ENCODE measurements at places on chromosomes 2 and 18.

GRCh38 chr2:2691419-2691818 lies 360.3 kb upstream of the MYT1L start:
- no peak for DNase-seq

DNA sequence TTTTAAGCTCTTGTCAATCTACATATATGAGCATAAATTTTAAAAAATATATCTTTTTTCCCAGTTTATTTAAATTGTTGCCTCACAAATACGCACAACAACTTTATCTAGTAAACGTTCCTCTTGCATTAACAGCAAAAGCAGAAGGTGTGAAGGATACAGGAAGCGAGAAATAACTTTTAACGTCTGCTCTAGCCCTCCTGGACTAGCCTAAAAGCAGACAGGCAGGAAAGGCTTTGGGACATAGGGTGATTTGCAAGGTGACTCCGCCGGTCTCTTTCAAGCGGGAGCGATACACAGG lies 434 bp upstream of the DUSP19 start:
- DNase-seq: peak; percentile 2

DNA sequence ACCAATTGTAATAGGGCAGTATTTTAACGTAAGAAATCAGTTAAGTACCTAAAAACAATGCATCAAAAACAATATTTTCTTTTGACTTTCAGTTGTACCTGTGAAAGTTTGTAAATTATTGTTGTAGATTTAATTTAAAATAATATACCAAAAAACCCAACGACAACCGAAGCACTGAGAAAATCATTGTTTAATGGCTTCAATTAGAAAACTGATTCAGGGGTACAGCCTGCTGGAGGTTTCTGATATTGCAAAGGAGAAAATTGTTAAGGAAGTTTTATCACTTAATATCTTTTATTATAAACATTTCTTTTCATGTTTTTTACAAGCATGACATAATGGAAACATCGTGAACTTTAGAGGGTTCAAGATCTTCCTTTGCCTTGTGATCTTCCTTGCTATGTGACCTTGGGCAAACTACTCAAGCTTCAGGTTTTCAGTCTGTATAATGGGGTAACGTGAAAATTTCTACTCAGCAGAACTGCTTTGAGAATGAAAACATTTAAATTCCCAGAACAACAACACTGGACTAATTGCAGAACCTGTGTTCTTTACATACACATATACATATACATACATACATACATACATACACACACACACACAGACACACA lies 76.3 kb upstream of the GLS start:
- DNase-seq: peak; percentile 10

- no peak for DNase-seq
These were observed 94.2 kb upstream of the EPAS1 start for GRCh38 chr2:46202987-46203386.

GRCh38 chr18:21439431-21439846 lies 161.1 kb downstream of the ESCO1 start:
- DNase-seq: peak; percentile 5

GRCh38 chr2:239717319-239717675 lies 307.8 kb downstream of the NDUFA10 start:
- no peak for DNase-seq

- peak; percentile 37 for DNase-seq
These were observed 141.7 kb downstream of the DIS3L2 start for GRCh38 chr2:232103140-232103737.

DNA sequence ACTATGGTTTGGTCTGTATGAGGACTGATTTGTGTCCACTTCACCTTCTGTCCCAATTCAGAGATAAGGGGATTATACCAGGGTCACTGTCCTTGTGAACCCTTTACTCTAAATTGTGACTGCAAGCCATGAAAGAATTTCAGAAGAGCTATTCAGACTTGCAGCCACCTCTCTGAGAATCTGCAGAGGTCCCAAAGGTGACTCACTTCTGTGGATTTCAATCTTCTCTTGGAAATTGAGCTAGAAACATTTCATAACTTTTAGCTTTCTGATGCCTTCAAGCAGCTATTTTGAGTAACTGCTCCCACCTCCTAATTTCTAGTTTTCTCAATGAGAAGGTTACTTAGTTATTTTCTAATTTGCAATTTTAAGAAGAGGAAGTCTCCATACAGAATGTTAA lies 1242.4 kb upstream of the ACVR2A start:
- peak; percentile 4 for DNase-seq

DNA sequence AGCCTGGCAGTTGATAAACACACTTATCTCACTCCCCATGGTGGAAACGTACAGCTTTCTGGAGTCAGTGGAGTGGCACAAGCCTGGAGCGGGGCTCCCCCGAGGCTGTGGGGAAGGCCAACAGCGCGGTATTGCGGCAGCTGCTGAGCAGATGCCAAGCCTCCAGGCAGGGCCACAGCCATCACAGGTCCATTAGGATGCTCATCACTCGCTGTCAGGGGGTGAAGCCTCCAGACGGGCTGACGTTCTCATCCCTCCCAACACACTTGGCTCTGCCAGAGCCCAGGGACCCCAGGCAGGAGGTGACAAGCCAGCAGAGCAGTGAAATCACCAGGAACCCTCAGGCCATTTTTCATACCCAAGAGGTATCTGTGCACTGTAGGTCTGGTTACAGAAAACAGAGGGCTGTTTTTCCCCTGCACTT lies 529.2 kb upstream of the KLHL29 start:
- no peak for DNase-seq

- no peak for DNase-seq
These were observed 32.1 kb upstream of the DYNAP start for GRCh38 chr18:54558609-54559585.

Data from fibroblast of the conjunctiva (primary cell).